ENCODE measurements at places on chromosomes 2 and 18.

GRCh38 chr2:198012025-198012424 is 207.6 kb downstream of the PLCL1 start:
- DNase-seq = no peak

- DNase-seq = no peak
Observed at GRCh38 chr2:49948091-49948490, 793.8 kb upstream of the FSHR start.

DNA sequence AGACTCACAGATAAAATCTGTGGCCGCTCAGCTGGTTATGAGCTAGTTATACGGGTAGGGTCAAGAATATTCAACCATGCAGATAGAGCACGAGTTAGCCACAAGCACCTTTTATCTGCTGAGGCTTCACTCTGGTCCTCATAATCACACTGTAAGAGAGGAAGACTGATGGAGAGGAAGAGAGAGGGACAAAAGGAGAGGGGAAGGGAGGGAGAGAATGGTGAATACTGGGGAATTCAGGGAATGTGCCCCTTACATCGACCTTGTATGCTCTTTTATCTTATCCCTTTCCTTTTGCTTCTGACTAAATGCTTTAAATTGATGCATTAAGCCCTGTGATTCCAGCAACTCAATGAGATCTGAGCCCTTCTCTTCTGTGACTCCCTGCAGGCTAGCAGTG is 333.1 kb downstream of the DSEL start:
- DNase-seq = no peak

DNA sequence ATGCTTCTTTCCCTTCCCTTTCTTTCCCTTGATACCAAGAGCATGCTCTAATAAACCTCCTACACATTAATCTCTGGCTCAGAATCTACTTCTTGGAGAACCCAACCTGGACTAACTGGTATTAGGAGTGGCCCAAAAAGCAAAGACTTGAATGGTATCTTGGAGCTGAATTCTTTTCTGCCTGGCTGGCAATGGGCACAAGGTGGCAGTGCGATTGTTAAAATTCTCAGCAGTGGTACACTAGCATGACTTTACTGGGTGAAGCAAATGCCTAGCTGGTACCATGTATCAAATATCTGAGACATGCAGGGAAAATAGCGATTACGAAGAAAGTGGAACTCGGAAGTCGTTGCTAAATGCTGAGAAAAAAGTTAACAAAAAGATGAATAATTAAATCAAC is 376.1 kb downstream of the XIRP2 start:
- no peak for DNase-seq

Measured in central memory CD4-positive, alpha-beta T cell (primary cell).